ENCODE measurements at places on chromosomes 3 and 15.

- no peak for DNase-seq
These were observed 24.7 kb downstream of the CIP2A start for GRCh38 chr3:108564564-108564963.

GRCh38 chr3:14920536-14920935, 26.8 kb upstream of the NR2C2 start:
- DNase-seq, result no peak

DNA sequence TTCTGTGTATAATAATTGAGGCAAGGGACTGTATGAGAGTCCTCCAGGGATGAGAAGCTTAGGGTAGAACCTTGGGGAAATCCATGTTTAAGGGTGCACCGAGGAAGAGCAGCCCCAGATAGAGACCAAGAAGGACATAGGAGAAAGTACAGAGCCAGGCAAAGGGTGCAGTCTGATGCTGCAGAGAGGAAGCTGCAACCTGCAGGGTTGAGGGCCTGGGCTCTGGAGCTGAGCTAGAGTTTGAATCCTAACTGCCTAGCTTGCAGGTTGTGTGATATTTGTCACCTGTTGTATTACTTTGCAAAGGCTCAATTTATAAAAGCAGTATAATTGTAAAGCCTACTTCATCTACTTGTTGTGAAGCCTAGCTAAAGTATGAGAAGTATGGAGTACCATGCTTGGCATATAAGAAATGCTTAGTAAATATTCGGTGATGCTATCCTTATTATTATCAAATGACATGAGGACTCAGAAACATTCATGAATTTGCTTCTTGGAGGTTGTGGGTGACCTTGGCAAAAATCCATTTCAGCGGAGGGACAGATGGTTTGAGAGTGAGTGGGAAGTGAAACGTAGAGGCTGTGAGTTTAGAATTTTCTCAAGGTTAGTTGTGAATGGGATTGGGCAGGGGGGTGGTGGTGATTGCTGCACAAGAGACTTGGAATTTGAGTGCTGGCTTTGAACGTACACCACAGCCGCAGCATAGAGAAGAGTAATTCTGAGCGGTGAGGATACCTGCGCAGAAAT, 43.8 kb downstream of the PLCL2 start:
- DNase-seq, result no peak

GRCh38 chr15:92665100-92665555, 9.6 kb upstream of the FAM174B start:
- no peak for DNase-seq

DNA sequence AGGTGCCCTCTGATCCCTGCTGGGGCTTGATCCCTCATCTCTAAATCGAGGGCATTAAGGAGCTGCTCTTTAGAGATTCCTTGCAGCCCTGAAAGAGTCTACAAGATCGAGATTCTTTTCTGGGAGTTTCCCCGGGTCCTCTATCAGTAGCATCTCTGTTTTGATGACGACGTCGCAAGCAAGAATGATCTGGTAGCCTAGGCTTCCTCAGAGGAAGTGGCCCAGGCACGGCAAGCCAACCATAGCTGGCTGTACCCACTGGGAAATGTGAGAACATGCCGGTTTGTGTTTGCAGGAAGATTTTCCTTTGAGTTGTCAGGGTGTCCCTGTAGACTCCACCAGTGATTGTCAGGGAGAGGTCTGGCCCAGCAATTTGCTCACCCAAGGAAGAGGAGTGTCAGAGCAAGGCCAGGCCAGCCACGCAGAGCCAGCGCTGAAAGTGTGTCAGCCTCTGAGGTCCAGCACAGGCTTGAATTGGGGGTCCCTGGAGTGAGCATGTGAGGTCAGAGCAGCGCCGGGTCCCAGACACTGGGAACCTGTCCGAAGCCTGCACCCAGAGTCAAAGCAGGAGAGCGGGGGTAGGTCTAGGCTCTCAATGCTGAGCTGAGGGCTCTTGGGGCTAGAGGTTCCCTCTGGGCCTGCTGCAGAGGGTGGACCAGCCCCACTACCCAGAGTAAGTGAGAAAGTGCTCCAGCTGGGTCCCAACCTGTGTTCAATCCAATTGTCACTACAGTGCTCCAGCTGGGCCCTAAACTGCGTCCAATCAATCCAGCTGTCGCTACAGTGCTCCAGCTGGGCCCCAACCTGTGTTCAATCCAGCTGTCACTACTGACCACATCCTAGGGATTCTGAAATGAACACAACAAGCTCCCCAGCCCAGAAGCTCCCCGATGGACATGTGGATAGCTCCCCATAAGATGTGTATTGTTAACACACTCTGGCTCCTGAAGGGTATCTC, 95.7 kb downstream of the CHDH start:
- DNase-seq, result no peak

- DNase-seq, result no peak
These were observed 14.8 kb upstream of the P2RY14 start for GRCh38 chr3:151293127-151293526.

GRCh38 chr15:94066046-94066445, 165.3 kb upstream of the MCTP2 start:
- no peak for DNase-seq

DNA sequence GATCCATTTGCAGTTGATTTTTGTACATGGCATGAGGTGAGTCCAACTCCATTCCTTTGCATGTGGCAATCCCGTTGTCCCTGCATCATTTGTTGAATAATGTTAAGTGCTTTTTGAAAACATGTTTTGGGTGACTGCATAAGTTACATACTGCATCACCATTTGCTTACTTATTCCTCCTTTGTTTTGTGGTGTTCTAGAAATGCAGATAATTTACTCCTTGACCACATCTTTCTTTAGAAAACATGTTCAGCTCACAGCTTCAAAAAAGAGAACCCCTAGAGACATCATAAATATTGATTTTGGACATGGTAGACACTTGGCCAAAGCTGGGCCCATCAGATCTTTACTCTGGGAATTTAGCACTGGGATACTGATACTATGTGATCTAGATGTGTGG, 135.3 kb upstream of the DAZL start:
- no peak for DNase-seq

DNA sequence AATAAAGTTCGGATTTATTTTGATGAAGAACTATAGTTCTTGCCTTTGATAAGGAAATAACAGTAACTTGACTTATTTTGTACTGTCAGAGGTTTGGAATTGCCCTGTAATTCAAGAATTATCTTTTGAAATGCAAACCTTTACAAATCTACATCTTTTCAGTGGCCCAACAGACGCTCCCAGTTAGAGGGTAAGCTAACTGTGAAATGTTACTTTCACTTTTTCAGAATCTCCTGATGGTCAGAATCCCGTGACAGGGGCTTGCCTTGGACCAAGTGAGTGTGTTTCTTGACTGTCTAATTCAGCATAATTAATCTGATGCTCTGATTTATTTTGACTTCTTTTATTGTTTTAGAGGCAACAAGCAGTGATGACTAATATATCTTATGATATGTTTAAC, 262.5 kb downstream of the PLOD2 start:
- DNase-seq, result no peak

GRCh38 chr3:67941433-67942030, 287.1 kb upstream of the SUCLG2 start:
- DNase-seq, result no peak

DNA sequence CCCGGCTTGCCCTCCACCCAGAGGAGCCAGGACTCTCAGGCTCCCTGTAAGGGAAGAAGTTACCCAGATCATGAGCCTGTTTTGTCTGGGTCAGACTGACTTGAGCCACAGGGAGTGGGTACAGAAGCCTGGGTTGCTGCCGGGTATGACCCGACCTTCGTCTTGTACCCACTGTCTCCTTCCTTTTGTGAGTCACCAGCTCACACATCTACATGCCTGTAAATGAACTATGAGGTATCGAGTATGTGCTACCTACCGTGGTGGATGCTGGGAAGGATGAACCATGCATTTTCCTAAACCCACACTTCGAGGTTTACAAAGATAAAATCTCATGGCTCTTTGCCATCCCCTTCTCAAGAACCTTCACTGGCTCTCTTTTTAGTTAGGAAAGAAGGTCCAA, 56.9 kb downstream of the CACNA1D start:
- no peak for DNase-seq

DNA sequence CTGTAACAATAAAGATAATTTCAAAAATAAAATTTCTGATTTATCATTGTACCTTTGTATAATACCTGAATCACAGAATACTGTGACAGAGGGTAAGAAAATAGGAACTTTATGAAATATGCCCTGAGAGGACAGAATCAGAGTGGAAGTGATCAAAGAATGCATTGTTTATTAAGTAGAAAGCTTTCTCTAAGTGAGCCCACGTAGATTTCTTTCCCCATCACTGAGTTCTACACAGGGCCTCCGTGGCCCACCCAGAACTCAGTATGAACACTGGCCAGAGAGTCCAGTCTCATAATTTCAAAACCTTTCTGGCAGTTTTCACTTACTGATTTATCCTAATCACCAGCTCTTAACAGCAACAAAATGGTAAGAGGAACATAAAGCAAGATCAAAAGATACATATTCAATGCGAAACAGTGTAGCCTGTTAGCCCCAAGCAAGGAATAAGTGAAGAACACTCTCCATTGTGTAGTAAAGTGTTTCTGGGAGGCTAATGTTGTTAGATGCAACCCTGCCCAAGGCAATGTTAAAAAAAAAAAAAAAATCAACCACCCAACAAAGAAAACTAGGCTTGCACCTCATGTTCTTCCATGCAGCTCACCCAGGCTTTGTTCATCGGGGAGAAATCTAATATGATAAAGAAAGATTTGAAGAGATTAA, 341.3 kb downstream of the LSAMP start:
- DNase-seq, result no peak

DNA sequence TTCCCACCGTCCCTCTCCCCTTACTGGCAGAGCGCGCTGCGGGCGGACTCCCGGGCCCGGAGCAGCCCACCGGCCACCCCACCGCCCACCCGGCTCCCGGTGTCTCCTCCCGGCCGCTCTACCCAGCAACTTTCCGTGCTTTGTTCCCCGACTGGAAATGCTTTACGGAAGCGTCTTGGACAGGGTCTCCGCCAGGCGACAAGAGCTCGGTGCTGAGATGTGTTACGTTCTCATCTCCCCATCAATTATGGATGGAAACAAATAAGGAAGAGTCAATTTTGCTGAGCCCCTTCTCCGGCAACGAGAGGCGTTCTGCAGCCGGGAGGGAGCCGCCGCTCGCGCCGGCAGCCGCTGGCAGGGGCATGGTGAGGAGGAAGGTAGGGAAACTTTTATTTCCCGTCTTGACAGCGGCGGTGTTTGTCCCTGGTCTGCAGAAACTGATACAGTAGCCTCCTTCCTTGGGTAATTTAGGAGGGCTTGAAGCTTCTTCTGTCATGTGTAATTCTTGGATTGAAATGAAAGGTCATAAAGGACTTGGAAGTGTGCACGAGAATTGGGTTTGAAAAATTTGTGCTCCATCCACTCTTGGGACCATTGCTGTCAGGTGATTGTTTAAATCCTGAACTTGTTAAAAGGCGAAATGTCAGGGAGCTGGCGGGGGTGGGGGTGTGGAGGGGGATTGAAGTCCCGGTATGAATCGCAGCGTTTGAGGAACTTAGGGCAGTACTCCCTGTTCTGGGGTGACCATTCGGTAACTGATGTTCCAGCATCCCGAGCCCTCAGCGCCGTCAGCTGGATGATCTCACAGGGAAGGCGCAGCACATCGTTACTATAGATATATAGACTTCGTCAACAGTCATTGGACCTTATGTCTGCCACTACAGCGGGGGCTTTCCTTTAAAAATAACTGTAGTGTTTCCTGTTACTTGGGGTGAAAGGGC, 1.5 kb downstream of the SEMA6D start:
- DNase-seq, result no peak

Data from epithelial cell of proximal tubule (primary cell).